ENCODE measurements at places on chromosomes 12 and 14.

GRCh38 chr14:75427482-75428229, at the start of gene JDP2:
Gene JDP2, plus strand, starts transcription at chr14:75428022. Its CDS starts 9,899 bp downstream, at chr14:75437921.
- DNase-seq, result no peak

DNA sequence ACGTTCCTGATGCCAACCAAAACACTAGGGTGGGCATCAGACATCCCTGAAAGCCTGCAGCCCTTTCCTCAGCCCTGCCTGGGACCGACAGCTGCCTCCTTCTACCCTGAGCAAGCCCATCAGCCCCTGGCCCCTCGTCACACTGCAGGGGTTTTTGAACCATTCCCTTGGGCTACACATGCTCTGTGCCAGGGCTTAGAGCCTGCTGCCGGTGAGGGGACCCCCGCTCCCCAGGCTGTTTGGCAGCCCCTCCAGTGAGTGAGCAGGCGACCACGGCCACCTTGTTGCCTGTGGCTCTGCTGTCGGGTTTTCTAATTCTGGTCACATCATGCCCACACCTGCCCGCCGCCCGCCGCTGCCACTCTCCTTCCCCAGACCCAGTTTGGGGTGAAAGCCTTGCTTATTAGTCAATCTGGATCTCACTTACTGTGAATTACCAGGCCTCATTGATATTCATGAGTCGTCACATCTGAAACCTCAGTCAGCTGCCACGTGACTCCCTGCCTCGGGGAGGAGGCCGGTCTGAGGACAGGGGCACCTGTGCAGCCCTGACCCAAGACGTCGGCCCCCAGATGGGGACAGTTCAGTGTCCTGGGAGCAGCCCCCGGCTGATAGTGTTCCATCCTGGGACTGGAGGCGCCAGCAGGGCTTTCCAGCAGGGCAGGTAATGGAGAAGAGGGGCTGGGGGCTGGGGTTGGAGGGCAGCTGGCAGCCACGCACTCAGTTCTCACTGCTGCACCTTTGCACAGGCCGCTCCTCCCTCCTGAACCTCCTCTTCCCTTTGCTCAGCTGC, 163.0 kb downstream of the RBM19 start:
- no peak for DNase-seq

- DNase-seq, result no peak
Measured at GRCh38 chr14:64467101-64467500, 1.8 kb downstream of the AKAP5 start.

DNA sequence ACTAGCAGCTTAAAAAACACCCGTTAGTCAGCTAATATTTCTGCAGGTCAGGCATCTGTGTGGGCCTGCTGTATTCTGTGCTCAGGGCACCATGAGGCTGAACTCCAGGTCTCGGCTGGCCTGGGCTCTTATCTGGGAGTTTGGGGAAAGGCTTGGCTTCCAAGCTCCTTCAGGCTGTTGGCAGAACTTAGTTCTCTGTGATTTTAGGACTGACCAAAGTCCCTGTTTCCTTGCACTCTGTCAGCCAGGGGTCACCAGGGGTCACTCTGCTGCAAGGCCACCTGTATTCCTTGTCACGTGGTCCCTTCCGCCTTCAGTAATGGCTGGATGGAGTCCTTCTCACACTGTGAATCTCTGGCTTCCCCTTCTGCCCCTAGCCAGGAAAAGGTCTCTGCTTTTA, 586.4 kb downstream of the AACS start:
- no peak for DNase-seq

DNA sequence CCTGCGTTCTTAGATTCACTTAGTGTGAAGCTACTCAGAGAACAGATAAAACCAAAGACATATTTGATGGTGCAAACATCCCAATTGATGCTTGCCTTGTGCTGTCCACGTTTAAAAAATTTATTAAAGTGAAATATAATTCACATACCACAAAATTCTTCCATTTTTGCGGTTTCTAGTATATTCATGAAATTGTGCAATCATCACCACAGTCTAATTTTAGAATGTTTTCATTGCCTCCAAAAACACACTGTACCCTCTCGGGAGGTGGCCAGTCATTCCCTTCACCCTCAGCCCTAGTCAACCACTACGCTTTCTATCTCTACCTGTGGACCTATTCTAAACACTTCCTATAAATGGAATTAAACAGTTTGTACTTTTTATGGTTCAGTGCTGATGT, 1109.2 kb downstream of the FLRT2 start:
- DNase-seq, result no peak

DNA sequence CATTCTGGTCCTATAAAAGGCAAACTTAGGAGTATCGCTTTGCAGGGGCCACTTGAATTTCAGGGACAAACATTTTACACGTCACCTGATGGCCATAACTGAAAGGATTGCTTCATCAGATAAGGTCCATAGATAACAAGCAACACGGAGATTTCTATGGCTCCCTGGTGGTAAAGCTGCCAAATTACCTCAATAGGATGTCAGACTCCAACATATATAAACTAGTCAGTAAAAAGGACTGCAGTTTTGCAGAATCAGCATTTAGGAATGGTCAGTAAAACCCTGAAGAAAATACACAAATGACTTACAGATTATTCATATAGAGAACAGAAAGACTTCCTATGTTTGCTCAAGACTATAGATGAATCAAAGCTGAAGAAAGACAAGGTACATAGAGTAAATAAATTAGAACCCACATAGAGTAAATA, 66.1 kb upstream of the GRIP1 start:
- DNase-seq, result no peak

- DNase-seq, result no peak
Measured at GRCh38 chr12:130299574-130299973, 38.1 kb upstream of the PIWIL1 start.

DNA sequence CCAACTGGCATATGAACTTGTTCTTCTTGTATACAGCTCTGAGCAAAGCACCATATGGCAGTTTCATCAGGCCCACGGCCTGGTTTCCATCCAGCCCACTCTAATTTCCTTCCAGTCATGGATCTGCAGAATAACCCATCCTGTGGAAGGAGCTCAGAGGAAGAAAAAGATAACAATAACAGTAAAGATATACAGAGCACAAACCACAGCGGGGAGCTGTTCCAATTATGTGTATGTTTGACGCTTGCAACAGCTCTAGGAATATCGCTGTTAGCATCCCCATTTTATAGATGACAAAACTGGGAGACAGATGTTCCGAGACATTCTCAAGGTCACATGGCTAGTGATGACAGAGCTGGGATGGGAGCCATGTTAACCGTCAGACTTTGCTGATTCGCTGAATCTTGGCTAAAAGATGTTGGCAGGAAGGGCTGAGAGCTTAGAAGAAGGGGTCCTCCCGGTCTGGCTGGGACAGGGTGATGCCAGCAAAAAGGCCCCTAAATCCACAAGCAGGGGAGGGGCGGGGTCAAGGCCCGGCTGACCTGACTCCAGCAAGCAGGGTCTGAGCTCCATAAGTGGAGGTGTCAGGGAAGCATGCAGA, 34.4 kb upstream of the CIPC start:
- DNase-seq, result no peak

- no peak for DNase-seq
Measured at GRCh38 chr14:103330536-103330935, 3.5 kb upstream of the EIF5 start.

GRCh38 chr12:48331399-48331798, 19.3 kb downstream of the ZNF641 start:
- no peak for DNase-seq

GRCh38 chr14:51498411-51499227, 153.1 kb upstream of the FRMD6 start:
- no peak for DNase-seq

GRCh38 chr14:61104358-61104757, 123.3 kb downstream of the SLC38A6 start:
- DNase-seq, result no peak

DNA sequence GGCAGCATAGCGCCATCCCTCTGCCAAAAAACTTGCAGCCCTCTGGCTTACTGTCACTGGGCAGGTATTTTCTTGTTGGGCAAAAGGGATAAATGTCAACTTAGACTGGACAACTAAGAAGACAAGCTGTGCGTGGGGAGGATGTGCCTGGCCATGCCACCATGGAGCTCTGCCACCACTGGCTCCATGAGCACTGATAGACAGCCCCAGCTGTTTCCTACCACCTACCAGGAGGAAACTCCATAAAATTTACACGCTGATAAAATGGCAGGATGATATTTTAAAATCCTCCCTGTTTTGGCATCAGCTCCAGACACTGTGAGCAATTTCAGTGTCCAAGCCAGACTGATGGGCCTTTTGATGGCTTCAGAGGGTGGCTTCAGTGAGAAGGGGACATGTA, 7.1 kb upstream of the GALNT16 start:
- DNase-seq, result no peak

DNA sequence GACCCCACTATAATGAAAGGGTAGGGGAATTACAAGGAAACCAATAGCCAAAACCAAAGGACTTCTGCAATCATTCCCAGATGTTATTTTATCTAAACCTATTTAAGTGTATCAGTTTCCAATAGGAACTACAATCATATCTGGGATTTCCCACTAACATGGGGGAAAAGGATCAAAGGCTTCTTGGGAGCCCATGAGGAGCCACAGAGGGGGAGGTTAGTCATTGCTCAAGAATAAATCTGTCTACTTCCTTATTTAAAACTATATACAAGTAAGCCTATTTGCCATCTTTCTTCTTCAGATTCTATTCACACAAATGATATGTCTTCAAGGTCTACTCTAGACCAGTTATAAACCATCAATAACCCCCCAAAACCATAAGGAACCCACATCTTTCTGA, 33.1 kb downstream of the FGD6 start:
- DNase-seq, result no peak

- DNase-seq, result no peak
Measured at GRCh38 chr12:89469361-89469760, 55.2 kb downstream of the GALNT4 start.

GRCh38 chr12:32617534-32617933, 61.6 kb upstream of the DNM1L start:
- no peak for DNase-seq
